ENCODE measurements at places on chromosomes 6 and 20.
A peak's percentile ranks its signal among the peaks of the same experiment; 100 is the strongest.

DNA sequence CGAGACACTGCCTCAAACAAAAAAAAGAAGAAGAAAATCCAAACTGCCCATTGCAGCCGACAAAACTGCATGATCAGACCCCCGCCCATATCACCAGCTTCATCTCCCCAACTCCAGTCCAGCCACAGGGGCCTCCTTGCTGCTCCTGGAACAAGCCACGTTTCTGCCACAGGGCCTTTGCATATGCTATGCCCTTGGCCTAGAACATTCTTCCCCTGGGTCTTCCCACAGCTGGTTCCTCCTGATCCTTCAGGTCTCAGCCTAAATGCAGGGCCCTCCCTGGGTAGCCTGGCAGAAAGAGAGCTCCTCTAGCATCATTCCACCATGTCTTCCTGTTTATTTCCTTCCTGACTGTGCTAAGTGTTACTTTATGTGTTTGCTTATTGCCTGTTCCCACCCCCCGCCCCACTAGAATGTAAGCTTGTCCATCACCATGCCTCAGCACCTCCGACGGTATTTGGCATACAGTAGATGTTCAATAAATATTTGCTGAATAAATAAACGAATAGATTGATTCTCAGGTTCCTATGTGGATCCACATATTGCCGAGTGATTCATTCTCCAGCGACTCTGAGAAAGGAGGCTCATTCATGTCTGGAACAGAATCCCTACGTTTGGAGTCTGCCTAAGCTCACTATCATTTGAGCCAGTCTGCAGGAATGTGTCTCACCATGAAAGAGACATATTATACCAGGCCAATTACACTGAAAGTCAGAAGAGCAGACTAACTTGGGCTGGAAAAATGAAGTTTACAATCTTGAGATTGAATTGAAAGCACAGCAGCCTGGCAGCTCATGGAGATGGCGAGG, 56.1 kb downstream of the NFATC2 start:
- no peak for DNase-seq

GRCh38 chr6:25329161-25329817, 50.1 kb downstream of the CARMIL1 start:
- no peak for DNase-seq

- DNase-seq = no peak
Measured at GRCh38 chr20:25544734-25545133, 40.6 kb downstream of the NINL start.

- DNase-seq = no peak
Measured at GRCh38 chr6:22471132-22471690, 98.2 kb upstream of the HDGFL1 start.

- DNase-seq = no peak
Measured at GRCh38 chr6:133748628-133749027, 140.3 kb upstream of the TCF21 start.

- DNase-seq = no peak
Measured at GRCh38 chr6:42805297-42805861, 23.5 kb downstream of the BICRAL start.

DNA sequence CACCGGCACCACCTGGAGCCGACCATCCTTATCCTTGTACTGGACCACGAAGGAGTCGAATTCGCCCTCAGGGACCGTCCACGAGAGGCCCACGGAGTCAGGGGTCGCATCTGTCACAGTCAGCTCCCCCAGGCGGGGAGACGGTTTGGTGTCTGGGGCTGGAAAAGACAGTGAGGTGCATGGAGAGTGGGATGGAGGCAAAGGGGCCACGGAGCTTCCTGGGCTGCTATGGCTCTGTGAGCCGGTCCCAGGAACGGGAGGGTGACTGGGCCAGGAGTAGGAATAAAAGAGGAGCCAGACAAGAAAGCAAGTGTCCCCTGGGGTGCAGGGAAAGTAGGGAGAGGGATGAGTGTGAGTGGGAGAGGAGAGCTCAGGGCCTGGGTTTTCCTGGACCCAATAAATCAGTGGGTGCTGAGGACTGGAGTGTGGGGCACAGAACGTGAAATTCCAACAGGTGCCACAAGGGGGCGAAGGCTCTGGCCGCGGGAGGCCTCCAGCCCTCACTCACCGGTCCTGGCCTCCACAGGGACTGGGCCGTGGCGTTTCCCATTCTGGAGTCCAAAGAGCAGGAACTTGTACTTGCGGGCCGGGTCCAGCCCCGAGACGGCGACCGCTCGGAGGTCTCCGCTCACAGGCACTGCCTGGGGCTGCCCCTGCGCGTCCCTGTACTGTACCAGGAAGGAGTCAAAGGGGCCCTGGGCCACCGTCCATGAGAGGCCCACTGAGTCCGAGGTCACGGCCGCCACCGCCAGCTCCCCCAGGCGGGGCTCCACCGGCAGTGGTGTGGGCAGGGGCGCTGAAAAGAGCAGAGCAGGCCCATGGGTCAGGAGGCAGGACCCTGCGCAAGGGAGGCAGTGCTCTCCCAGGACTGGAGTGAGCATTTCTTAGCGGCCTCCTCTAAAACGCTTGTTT, 9.9 kb downstream of the CYP21A2 start:
- peak; percentile 90 for DNase-seq

GRCh38 chr6:113006494-113006893, 659.4 kb downstream of the RFPL4B start:
- DNase-seq = no peak

Measured in K562 (cell line).